Stimulated activated CD4-positive, alpha-beta T cell treated with anti-CD3 and anti-CD28 coated beads, Interleukin-12 subunit alpha, Interleukin-12 subunit beta, amount 100 ng/mL, for 24 hours (primary cell): ENCODE measurements at places on chromosomes 3 and 15.

GRCh38 chr15:37524601-37525000 lies 409.8 kb upstream of the TMCO5A start:
- DNase-seq: no peak

- DNase-seq: no peak
Observed at GRCh38 chr15:88538972-88539371, 7.5 kb downstream of the DET1 start.

- no peak for DNase-seq
Observed at GRCh38 chr15:81526029-81526428, 152.0 kb upstream of the TMC3 start.

- no peak for DNase-seq
Observed at GRCh38 chr3:59189526-59189925, 139.7 kb upstream of the CFAP20DC start.

- no peak for DNase-seq
Observed at GRCh38 chr3:123270818-123271217, 69.1 kb downstream of the SEC22A start.

- peak; percentile 4 for DNase-seq
Observed at GRCh38 chr15:41695750-41696436, 35.7 kb downstream of the MGA start.

- DNase-seq: no peak
Observed at GRCh38 chr3:189947068-189947467, 173.6 kb downstream of the P3H2 start.

DNA sequence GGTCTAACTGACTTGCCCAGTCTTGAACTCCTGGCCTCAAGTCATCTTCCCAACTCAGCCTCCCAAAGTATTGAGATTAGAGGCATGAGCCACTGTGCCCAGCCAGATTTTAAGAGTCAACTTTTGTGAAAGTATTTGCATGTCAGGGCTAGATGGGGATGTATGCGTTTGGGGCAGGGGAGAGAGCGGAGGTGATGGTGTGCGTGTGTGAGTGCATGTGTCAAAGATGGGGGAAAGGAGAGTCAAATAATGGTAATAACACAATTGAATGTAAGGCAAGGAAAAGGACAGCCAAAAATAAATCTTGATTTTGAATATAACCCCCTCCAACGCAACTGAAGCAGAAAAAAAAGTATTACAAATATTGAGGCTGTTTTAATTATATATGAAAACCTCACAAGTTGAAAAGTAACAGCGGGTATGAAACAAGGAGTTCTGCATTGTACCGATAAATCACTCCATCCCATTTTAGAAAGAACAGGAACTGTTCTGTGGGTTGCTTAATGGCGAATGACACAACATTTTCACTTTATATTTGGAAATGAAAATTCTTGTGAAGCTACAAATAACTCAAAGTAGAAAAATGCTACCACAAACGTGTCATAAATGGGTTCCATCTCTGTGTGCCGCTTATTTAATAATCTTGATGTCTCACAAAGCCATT lies 29.9 kb upstream of the LDHAL6B start:
- no peak for DNase-seq

- no peak for DNase-seq
Observed at GRCh38 chr15:62927836-62928235, 114.7 kb upstream of the TPM1 start.

DNA sequence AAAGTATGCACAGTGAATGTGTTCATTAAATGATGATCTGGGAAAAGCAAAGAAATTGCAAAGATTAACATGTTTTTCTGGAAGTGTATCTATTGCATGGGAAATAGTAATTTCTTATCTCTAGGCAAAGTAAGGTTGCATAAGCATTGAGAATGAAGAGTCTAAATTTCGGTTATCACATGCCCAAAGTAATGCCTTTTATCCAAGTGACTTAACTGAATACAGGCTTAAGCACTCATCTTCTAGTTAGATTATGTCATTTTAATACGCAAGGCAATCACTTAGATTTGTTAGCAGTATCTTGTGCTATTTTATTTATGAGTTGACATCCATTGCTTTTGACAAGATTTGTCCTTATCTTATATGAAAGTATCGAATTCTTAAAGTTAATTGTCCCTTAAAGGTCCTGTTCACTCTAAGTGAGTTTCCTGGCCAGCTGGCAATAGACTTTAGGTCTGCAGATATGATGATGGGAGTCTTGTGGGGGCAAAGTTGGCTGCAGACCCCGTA lies 100.5 kb downstream of the NAALADL2 start:
- no peak for DNase-seq

DNA sequence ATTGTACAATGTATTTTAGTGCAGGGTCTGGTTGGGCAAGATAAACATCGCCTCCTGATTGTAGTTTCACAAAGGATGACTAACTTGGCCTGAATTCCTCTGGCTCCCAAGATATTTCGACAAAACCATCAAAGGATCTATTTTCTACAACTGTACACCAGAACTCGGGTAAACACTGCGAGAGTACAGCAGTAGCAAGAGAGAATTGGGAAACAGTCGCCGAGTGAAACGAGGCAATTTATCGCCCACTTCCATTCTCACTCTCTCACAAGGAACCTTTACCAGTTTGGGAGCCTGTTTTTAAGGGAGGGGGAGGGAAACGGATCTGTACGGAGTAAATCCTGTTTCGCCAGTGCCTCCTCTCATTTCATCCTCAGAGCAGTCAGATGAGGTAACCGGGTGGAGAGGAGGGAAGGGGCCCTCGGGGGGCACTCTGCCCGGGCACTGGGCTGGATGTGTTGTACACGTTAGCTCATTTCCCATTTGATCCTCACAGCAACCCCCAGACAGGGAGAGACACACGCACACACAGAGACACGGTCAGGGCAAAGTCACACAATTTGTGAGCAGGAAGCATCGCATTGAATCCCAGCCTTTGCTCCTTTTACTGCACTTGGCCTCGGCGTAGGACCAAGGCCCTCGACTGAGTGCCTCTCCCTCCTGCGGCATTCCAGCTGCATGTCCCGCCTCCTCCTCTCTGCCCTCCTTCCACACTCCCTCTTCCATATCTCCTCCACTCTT lies 120.1 kb downstream of the LIPC start:
- DNase-seq: no peak

- no peak for DNase-seq
Observed at GRCh38 chr3:69510481-69511030, 124.7 kb upstream of the FRMD4B start.

DNA sequence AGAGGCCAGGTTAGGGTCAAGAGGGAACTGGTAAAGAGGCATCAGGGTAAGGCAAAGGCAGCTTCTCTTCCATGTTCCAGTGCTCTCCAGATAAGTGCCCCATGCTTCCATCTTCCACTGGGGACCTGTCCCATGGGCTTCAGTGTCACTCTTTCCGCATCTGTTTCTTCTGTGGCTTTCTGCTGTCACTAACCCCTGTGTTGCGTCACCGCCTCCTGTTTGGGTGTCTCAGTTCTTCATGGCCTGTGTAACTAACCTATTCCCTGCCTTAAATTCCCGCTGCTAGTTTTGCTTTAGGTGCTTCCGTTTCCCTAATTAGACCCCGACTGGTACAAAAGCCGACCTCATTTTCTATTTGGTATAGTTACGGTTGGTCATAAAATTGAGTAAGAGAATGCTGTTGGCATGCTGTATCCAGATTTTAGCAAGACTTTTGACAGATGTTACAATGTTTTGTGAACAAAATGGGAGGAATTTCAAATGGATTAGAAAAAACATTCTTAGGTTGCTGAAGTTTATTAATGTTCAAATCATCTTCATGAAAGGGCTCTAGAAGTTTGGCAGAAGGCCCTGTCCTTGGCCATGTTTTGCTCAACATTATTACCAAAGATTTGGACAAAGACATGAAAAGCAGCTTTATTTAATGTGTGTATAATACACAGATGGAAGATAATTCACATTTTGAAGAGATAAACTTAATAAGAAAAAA lies 245.3 kb downstream of the BBX start:
- DNase-seq: no peak

DNA sequence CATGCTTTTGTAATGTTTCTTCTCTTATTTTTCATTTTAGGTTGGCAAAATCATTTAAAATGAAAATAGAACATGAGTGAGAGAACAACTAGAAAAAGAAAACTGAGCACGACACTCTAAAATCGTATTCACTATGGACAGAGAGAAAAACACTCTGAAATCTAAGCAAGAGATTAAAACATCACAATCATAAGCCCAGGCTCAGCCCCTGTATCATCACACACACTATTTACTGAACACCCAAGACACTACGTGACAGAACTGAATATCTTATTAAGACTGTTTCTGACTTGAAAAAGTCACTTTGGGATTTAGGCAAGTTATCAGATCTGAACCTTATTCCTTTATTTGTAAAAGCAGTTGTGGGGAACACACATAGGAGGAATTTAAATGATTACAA lies 82.6 kb upstream of the PLXND1 start:
- no peak for DNase-seq

GRCh38 chr3:27673701-27674100 lies 48.4 kb downstream of the EOMES start:
- DNase-seq: no peak

GRCh38 chr3:59920822-59921221 lies 871.0 kb upstream of the CFAP20DC start:
- no peak for DNase-seq

- no peak for DNase-seq
Observed at GRCh38 chr3:69462022-69462825, 76.3 kb upstream of the FRMD4B start.

DNA sequence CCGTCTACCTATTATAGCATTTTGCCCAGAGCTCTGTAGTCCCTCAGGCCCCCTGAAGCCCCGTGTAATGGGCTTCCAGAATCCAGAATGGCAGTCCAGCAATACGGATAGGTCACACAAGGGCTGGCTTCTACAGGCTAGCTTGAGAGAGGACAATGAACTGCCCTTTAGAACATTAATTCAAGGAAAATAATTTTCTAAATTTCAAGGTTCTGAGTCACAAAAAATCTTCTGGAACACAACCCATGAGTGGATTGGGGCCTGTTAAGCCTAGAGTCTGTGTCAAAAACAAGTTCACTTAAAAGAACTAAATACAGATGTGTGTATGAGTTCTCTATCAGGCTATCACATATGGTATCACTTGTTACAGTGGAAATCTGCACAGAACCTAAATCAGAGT lies 28.8 kb downstream of the DCP1A start:
- DNase-seq: no peak

DNA sequence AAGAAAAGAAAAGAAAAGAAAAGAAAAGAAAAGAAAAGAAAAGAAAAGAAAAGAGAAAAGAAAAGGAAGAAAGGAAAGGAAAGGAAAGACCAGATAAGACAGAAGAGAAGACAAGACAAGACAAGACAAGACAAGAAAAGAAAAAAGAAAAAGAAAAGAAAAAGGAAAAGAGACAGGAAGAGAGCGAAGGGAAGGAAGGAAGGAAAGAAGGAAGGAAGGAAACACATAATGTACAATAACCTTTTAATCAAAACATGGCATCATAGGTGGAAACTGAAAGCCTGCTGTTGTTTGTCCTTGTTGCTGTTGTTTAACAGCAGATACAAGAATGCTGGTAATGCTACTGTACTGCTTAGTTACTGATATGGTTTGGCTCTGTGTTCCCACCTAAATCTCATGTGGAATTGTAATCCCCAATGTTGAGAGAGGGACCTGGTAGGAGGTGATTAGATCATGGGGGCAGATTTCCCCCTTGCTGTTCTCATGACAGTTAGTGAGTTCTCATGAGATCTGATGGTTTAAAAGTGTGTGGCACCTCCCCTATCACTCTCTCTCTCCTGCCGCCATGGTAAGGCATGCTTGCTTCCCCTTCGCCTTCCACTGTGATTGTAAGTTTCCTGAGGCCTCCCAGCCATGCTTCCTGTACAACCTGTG lies 67.3 kb downstream of the MCF2L2 start:
- DNase-seq: no peak

GRCh38 chr3:61172203-61172602 lies 79.0 kb downstream of the FHIT start:
- DNase-seq: no peak

DNA sequence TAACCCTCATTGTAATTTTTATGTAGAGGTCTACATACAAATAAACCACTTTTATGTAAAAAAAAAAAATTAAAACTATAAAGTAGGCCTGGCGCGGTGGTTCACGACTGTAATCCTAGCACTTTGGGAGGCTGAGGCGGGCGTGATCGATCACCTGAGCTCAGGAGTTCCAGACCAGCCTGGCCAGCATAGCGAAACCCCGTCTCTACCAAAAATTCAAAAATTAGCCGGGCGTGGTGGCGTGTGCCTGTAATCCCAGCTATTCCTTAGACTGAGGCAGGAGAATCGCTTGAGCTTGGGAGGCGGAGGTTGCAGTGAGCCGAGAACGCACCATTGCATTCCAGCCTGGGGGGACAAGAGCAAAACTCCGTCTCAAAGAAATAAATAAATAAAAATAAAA lies 766 bp upstream of the SLC12A6 start:
- no peak for DNase-seq

DNA sequence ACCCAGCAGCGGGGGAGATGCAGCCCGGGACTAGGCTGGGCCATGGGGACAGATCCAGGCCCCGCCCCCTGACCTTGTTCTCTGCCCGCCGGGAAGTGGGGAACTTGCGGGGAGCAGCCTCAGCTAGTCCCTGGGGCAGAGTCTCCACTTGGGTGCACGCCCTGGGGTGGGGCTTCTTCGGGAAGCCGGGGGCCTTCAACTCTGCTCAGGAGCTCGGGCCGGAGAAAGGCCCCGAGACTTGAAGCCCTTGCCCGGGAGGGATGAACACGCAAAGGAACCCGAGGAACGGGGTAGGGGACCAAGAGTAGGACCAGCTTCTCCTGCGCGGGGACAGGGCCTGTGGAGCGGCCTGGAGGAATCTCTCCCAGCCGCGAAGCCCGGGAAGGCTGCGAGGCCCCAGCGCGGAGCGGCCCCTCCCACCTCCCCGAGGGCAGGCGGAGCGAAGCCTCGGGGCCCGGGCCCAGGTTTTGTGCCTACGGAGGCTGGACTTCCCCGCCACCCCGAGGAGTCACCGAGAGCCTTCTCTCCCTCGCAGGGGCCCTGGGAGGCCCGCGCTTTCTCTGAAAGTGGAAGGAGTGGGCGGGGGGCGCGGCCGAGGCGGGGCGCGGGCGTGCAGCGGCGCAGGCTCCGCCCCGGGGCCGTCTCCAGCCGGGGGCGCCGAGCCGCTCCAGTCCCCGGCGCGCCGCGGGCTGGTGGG lies at the start of gene ITPKA:
ITPKA (plus strand) TSS at position 670 of the 697 bp plus-strand sequence. CDS start 54 bp downstream, outside the sequence.
- DNase-seq: peak; percentile 91
